Activated CD8-positive, alpha-beta T cell treated with anti-CD3 and anti-CD28 coated beads, Interleukin-2, amount 10 ng/mL, durations not matched to agents 7 days and 5 days (primary cell): ENCODE measurements at places on chromosomes 11 and 22.
A peak's percentile ranks its signal among the peaks of the same experiment; 100 is the strongest.

GRCh38 chr11:65428578-65429067, 6.0 kb downstream of the NEAT1 start:
- peaks cover 73% of the 10 kb centered on the region for H3K36me3 ChIP-seq
- peak overlapping the region; percentile 100 for H3K27ac ChIP-seq
- peak overlapping the region; percentile 87 for H3K4me3 ChIP-seq
- H3K4me1 ChIP-seq = peaks cover 70% of the 10 kb centered on the region
- no peak for DNase-seq

- DNase-seq = no peak
- H3K27ac ChIP-seq = no peak overlapping the region
- H3K36me3 ChIP-seq = peaks cover 3% of the 10 kb centered on the region
- no peaks in the 10 kb centered on the region for H3K4me1 ChIP-seq
- no peaks in the 10 kb centered on the region for H3K27me3 ChIP-seq
Observed at GRCh38 chr11:81895258-81895657, 838.4 kb downstream of the FAM181B start.

DNA sequence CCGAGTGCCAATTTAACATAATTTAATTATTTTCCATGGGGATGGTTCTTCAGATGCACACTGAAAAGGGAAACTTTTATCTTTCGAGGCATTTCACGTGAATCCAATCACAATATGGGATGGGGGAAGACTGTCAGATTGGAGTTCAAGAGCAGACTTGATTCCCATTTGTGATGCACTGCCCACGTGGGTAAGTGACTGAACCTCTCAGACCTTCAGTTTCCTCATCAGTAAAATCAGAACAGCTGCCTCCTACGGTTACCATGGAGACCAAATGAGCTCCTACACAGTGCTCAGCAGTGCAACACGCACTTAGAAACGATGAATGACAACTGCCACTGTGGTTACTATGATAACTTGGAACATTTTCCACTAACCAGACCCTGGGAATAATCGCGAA, 21.7 kb downstream of the KIAA0930 start:
- no peak overlapping the region for H3K4me3 ChIP-seq
- no peaks in the 10 kb centered on the region for H3K36me3 ChIP-seq
- H3K27me3 ChIP-seq = no peaks in the 10 kb centered on the region
- DNase-seq = no peak
- H3K27ac ChIP-seq = no peak overlapping the region

- H3K4me3 ChIP-seq = peak overlapping the region; percentile 80
- peaks cover 40% of the 10 kb centered on the region for H3K36me3 ChIP-seq
- no peaks in the 10 kb centered on the region for H3K27me3 ChIP-seq
- peaks cover 88% of the 10 kb centered on the region for H3K4me1 ChIP-seq
Observed at GRCh38 chr11:118917481-118918127, 8.1 kb downstream of the BCL9L start.

DNA sequence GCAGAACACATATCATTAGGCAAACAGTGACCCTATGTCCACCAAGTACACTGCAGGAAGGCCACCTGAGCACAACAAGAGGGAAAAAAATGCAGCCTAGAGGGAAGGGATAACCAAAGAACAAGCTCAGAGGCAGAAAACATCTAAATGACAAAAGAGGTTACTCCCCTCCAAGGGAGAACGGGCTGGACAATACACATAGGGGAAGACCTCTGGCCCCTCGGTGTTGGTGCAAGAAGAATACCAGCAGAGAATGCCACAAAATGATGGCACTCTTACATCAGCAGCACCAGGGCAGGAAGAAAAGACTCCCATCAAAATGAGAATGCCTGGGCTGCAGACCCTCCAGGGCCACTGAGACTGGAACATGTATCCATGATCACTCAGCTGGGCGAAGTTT, 66.6 kb upstream of the OPCML start:
- H3K4me1 ChIP-seq = no peaks in the 10 kb centered on the region
- no peaks in the 10 kb centered on the region for H3K36me3 ChIP-seq
- no peak overlapping the region for H3K4me3 ChIP-seq
- no peak overlapping the region for H3K27ac ChIP-seq

- peaks cover 69% of the 10 kb centered on the region for H3K36me3 ChIP-seq
- H3K27ac ChIP-seq = no peak overlapping the region
- no peaks in the 10 kb centered on the region for H3K27me3 ChIP-seq
- DNase-seq = no peak
- H3K4me3 ChIP-seq = no peak overlapping the region
- no peaks in the 10 kb centered on the region for H3K4me1 ChIP-seq
Observed at GRCh38 chr11:111749646-111750045, 16.5 kb downstream of the PPP2R1B start.

DNA sequence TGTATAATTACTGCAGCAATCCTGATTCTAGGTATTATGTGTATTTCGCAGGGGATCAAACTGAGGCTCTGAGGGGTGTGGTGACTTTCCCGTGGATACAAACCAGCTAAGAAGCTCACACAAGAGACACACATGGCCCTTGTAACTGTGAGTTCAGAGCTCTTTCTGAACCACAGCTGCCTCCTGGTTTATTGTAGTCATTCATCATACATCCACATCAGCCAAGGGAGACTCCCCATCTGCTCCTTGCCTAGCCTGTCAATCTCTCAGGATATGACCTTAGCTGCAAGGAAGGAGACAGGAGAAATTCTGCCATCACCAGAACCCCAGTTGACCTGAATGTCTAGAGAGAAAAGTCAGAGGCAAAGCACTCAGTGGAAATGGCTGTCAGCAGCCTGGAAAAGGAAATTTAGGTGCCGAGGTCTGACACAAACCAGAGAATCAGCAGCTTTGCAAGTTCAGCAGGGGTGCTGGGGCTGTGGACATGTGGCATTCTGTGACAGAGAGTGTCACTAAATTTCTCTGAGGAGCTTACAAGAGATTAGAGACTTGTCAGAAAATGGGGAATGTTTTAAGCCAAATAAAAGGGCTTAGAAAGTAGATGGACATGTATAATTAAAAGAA, 209.5 kb downstream of the AASDHPPT start:
- DNase-seq = no peak
- no peaks in the 10 kb centered on the region for H3K4me1 ChIP-seq
- H3K27ac ChIP-seq = no peak overlapping the region
- no peaks in the 10 kb centered on the region for H3K27me3 ChIP-seq

DNA sequence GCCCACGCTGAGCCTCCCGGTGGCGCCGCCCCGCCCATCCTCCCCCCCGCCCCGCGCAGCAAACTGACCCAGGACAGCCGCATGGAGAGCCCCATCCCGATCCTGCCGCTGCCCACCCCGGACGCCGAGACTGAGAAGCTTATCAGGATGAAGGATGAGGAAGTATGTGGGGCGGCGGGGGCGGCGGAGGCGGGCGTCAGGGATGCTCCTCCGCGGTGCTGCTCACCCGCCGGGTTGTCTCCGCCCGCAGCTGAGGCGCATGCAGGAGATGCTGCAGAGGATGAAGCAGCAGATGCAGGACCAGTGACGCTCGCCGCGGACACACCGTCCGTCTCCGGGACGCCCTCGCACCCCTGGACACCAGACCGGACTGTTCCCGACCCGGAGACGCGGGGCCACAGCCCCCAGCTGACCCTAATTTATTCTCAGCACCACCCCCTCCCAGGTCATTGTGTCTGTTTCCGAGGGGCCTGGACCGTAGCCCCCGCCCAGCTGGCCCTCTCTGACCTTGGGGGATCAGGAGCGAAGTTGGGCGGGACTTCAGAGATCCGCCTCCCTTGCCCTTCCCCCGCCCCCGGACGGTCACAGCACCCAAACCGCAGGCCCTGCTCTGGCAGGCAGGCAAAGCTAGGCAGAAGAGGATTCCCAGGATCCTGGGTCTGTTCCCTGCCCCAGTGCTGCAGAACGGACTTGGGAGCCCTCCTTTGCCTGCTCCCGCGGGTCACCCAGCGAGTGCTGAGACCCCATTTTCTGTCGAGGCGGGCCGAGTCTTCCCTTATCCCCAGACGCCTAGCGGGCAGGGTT, 959 bp upstream of the GP1BB start:
- no peaks in the 10 kb centered on the region for H3K36me3 ChIP-seq
- H3K27ac ChIP-seq = no peak overlapping the region
- no peak overlapping the region for H3K4me3 ChIP-seq
- H3K27me3 ChIP-seq = peaks cover 40% of the 10 kb centered on the region
- H3K4me1 ChIP-seq = peaks cover 13% of the 10 kb centered on the region

DNA sequence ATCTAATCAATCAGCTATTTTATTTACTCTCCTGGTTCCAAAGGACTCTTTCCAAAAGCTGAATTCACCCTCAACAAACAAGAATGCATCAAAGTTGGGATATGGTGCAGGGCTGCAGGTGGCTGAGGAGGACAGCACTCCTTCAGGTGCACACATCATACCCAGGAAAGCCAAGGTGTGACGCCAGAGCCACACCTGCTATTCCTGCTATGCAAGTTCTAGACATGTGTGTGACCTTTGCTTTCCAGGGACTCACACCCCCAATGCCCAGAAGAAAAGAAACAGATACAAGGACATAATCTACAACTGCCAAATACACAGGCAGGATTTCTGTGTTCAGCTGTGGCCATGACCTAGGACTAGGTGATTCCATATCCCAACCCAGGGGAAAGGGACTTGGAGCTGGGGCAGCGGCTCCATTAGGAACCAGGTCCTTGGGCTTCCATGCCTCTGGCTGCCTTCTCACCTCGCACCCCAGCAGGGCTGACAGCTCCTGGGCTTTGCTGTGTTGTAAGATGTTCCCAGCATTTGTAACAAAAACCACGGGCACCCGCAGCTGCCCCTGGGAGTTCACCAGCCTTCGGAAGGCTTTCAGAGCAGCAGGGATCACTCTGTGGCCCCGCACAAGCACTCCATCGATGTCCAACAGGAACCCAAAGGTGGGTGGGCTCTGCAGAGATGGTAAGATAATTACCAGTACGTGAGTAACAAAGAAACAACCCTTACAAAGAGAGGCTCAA, 9.8 kb downstream of the HDHD5 start:
- H3K27ac ChIP-seq = no peak overlapping the region
- H3K27me3 ChIP-seq = no peaks in the 10 kb centered on the region
- H3K36me3 ChIP-seq = peaks cover 18% of the 10 kb centered on the region
- DNase-seq = no peak

GRCh38 chr22:48921411-48921903, 906.2 kb downstream of the BRD1 start:
- peaks cover 2% of the 10 kb centered on the region for H3K27me3 ChIP-seq
- H3K27ac ChIP-seq = no peak overlapping the region
- H3K36me3 ChIP-seq = no peaks in the 10 kb centered on the region
- DNase-seq = peak; percentile 8

DNA sequence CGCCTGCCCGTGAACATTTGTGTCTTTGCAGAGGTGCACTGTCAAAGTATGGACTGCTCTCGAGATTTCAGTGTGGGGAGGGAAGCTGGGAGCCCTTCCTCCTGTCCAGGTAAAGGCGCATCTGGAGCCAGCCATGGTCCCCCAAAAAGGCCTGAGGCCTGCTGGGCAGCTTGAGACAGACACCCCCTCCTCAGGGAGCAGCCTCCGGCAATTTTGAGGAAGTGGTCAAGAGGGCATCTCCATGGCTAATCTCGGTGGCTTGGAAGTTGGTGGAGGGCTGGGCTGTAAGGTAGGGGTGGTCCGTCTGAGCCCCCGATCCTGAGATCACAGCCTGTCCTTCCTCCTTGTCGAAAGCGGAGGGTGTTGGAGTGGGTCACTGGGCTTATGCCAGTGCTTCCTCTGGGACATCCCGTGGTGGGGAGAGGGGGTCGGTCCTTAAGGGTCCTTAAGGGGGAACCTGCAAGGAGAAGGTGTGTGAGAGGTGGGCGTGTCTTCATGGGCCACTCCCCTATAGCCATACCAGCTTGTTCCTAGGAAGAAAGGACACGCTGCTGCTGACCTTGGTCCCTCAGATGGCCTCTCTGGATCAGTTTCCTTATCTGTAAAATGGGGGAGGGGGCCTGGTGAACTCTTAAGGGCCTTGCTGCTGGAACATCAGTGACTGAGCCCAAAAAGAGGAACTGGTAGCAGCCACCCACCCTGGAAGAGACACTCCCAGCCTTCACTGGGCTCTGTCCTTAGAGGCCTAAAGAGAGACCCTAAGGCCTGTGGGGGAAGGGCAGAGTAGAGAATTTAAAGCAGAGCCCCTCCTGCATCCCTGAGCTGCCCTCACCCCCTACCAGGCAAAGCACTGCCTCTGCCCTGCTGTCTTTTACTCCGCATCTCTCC, 2.6 kb downstream of the KCNC1 start:
- H3K27me3 ChIP-seq = peaks cover 39% of the 10 kb centered on the region
- DNase-seq = no peak
- no peak overlapping the region for H3K27ac ChIP-seq
- H3K36me3 ChIP-seq = no peaks in the 10 kb centered on the region
- no peak overlapping the region for H3K4me3 ChIP-seq

- no peak overlapping the region for H3K27ac ChIP-seq
- no peaks in the 10 kb centered on the region for H3K36me3 ChIP-seq
- DNase-seq = no peak
Observed at GRCh38 chr11:118139578-118139977, 13.0 kb downstream of the SCN4B start.

GRCh38 chr11:134592391-134592990, 180.4 kb upstream of the B3GAT1 start:
- H3K27ac ChIP-seq = no peak overlapping the region
- peaks cover 5% of the 10 kb centered on the region for H3K4me1 ChIP-seq
- no peak overlapping the region for H3K4me3 ChIP-seq
- DNase-seq = peak; percentile 76

DNA sequence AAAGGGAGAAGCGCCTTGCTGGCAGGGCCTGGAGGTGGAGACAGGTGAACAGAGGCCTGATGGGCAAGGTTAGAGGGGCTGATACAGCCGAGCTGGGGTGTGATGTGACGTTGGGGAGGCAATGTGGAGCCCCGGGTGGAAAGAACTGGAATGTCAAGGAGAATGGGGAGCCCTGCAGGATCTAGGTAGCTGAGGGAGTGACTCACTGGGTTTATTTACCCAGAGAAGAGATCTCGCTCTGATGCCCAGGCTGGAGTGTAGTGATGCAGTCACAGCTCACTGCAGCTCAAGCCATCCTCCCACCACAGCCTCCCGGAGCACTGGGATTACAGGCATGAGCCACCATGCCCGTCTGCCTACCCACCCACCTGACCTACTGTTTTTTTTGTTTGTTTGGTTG, 1.9 kb upstream of the CYB5R3 start:
- H3K36me3 ChIP-seq = peaks cover 2% of the 10 kb centered on the region
- DNase-seq = no peak
- H3K27me3 ChIP-seq = peaks cover 4% of the 10 kb centered on the region
- peaks cover 13% of the 10 kb centered on the region for H3K4me1 ChIP-seq
- no peak overlapping the region for H3K27ac ChIP-seq

DNA sequence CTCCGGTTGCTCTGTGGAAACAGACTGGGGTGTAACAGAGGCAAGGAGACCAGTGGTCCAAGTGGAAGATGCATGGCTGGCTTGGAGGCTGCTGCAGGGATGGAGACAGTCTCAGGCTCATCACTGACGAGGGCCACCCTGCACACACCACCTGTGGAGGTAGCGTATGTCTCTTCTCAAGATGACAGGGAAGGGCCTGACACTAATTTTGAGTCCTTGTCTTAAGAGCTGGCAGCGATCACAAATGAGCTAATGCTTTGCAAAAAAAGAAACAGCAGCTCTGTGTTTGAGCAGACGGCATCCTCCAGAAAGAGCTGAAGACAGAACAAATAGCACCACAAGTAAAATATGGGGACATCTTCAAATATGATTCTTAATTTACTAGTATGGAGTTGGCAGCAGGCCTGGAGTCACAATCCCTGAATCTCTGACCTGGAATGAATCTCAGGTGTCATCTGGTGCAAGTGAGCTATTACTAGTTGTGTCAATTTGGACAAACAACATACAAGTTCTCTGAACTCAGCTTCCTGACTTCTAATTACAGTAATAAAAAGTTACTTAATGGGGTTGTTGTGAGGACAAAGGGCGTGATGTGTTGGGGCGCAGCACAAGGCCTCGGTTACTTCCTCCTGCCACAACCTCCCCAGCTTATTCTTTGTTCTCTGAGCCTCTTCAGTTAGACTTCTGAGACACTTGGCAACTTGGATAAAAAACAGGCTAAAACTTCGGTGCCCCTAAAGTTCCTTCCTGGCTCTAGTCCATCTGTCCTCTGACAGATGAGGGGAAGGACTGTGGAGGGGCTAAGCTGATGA, 95.2 kb upstream of the BID start:
- no peak for DNase-seq
- H3K27me3 ChIP-seq = no peaks in the 10 kb centered on the region
- no peaks in the 10 kb centered on the region for H3K36me3 ChIP-seq
- H3K4me3 ChIP-seq = no peak overlapping the region
- H3K4me1 ChIP-seq = peaks cover 6% of the 10 kb centered on the region
